ENCODE measurements at places on chromosomes 1 and 21. TPM values are rescaled to one million over a fixed set of nuclear protein-coding genes. Genes with fewer than 3 reads are reported as not detected.

GRCh38 chr1:167065471-167065870, 24.7 kb downstream of the GPA33 start:
- no peak for DNase-seq

GRCh38 chr1:93443454-93443853, 4.5 kb upstream of the FNBP1L start:
- no peak for DNase-seq

GRCh38 chr21:45098867-45099266, 24.5 kb downstream of the ADARB1 start:
- no peak for DNase-seq

Gene DPYD
- 9.2 TPM for total RNA-seq

Gene PPIAL4G
- total RNA-seq, result not detected

Gene OLIG2
- total RNA-seq, result not detected

Gene OR14K1
- not detected for total RNA-seq

All from left ventricle myocardium inferior (tissue), 1 donor.